AG04449 (cell line): ENCODE measurements at places on chromosomes 5 and 9.

DNA sequence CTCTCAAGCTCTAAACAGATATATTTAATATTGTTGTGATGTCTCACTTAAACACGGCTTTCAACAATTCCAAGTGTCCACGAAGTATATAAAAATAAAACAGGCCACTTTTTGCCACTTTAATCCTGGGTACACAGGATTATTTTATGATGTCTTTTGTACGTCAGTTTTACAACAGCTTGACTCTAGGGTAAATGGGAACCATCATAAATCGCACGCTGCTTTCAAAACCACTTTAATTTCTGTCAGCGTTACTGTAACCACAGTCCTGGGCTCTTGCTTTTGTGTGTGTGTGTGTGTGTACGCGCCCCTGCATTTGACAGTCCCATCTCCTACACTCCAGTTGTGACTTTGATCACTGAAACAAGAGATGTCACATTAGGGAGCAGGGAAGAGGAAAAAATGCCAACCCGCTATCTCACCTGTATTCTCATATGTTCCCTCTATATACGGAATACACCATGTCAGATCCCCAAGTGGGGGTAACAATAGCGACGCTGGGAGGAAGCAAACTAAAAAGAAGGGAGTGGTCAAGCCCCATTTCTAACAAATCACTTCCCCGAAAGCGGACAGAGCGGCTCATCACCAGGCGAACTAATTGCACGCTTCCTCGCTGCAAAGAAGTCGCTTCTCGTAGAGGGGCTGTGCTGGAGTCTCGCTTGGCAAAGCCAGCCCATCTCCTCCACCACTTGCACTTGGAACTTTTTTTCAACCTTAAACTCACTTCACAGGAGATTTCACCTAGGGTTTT, 1.2 kb downstream of the BNC2 start:
- DNase-seq = no peak

GRCh38 chr5:73968729-73969128, 342.7 kb downstream of the ARHGEF28 start:
- no peak for DNase-seq

DNA sequence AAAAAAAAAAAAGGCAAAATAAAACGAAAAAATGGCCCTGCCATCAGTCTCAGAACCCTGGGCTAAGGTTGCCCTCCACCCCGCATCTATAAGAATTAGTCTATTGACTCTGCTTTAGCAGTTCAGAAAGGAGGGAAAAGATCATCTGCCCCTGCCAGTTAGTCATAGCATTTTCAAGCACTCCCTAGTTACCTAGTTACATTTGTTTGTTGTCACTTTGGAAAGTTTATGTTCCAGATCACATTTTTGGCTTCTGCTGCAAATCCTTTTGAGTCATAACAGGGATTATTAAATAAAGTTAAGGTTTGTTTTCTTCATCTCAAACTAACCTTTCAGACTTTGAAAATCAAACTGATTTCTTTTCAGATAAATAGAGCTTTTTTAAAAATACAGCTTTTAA, 52.1 kb downstream of the AQP7 start:
- DNase-seq = peak; percentile 71

DNA sequence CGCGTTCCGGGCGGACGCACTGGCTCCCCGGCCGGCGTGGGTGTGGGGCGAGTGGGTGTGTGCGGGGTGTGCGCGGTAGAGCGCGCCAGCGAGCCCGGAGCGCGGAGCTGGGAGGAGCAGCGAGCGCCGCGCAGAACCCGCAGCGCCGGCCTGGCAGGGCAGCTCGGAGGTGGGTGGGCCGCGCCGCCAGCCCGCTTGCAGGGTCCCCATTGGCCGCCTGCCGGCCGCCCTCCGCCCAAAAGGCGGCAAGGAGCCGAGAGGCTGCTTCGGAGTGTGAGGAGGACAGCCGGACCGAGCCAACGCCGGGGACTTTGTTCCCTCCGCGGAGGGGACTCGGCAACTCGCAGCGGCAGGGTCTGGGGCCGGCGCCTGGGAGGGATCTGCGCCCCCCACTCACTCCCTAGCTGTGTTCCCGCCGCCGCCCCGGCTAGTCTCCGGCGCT, at the start of gene DAPK1:
Gene DAPK1 (plus strand): TSS at position 264 of the 442 bp plus-strand sequence. CDS start 1,211 bp downstream, outside the sequence.
- DNase-seq = no peak

GRCh38 chr5:113212244-113212920, 222.4 kb downstream of the TSSK1B start:
- no peak for DNase-seq

- no peak for DNase-seq
Observed at GRCh38 chr5:32842813-32843530, 131.9 kb downstream of the NPR3 start.

DNA sequence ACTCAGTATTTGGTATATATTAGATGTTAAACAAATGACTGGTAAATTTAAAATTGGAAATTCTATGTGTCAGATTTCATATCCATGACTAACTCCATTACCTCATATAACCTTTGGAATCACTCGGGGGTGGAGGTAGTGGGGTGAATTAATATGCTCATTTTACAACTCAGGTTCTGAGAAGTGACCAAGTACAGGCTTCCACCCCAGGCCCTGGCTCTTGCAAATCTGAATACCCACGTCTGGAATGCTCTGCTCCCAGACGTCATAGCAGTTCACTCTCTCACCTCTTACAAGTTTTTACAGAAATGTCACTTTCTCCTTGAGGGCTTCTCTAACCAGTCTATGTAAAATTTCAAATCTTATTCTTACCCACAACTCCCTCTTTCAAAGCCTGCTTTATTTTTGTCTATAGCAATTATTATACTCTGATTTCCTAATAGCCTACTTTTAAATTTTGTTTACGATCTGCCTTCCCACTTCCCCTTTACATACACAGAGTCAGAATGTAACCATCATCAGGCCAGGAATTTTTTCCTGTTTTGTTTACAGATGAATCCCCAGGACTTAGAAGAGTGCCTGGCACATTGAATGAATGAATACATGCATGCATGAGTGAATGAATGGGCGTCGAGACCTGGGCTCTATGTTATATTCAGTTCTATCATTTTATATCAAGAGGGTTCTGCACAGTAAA, 134.1 kb upstream of the IFNE start:
- peak; percentile 95 for DNase-seq

DNA sequence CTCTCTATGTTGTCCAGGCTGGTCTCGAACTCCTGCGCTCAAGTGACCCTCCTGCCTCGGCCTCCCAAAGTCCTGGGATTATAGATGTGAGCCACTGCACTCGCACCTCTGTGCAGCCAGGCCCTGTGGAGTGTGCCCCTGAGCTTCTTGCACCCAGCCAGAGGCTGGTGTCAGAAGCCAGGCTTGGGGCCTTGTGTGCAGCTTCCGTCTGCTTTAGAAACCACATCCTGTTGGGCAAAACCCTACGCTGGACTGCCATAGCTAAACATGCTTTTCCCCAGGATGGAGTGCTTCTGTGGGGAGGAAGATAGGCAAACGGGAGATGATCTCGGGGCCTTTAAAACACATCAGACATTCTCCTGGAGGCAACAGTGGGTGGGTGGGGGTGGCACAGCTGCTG, 40.1 kb downstream of the PRRT1B start:
- DNase-seq = no peak

DNA sequence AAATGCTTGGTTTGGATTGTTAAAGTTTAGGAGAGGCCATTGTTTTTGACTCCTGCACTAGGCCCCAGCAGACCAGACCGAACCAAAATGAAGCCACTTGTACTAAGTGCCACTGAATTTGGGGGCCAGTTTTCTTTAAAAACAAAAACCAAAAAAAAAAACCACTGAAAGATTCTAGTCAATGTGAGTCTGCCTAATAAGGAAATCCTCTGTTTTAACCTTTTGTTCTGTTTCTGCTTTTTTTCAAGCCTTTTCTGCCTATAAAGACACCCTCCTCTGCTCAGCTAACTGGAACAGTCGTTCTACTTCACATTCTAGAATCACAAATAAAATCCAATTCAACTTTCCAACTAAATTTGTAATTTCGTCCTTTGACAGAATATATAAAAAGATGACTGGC, 64.9 kb downstream of the SERINC5 start:
- no peak for DNase-seq

DNA sequence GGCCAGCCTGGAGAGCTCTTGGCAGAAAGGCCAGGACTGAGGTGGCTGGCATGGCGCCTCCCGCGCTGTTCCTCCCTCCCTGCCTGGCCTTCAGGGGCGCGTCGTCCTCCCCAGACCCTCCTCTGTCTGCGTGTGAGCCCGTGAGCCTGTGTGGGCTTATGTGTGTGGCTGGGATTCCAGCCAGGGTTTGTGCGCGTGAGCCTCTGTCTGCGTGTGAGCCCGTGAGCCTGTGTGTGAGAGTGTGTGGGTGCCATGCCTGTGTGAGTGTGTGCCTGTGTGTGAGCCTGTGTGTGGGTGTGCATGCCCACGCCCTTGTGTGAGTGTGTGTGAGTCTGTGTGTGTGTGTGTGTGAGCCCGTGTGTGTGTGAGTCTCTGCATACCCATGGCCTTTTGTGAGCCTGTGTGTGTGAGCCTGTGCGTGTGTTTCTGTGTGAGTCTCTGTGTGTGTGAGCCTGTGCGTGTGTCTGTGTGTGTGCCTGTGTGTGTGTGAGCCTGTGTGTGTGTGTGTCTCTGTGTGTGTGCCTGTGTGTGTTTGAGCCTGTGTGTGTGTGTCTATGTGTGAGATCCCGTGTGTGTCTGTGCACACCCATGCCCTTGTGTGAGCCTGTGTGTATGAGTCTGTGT, 13.0 kb downstream of the RXRA start:
- DNase-seq = no peak

GRCh38 chr9:104944356-104944755, 16.4 kb upstream of the ABCA1 start:
- no peak for DNase-seq

DNA sequence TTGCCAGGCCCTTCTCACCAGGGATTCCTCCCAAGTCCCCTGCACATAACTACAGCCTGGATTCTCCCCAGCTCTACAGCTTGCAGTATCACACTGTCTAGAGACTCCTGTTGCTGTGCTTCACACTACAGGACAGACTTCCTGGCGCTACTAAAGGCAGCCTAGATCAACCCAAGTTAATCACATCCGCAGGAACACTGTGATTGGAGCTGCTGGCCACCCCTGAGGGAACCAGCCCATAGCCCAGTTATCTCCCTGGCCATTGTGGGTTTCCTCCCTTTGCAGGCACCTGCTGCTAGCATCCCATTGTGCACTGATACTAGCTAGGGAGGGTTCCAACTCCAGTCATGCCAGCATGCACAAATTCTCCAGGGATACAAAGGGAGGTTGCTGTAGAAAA, 53.5 kb downstream of the NLN start:
- no peak for DNase-seq

DNA sequence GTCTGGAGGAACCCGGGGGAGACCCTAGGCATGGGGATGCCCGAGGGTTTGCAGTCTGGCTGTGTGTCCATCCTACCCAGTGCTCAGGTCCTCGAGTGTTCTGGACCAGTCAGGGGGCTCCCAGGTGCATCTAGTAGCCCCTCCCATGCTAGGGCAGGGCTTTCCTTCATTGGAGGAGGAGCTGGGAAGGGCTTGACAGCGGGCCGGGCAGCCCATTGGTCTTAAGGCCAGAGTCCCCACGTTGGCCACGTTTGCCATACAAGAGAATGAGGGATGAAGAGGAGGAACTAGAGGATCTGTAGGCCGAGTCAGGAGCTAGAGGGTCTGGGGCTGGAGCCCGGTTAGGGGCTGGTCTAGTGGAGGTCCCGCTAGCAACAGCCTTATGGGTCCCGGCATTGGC, 37.3 kb upstream of the CTSV start:
- no peak for DNase-seq

DNA sequence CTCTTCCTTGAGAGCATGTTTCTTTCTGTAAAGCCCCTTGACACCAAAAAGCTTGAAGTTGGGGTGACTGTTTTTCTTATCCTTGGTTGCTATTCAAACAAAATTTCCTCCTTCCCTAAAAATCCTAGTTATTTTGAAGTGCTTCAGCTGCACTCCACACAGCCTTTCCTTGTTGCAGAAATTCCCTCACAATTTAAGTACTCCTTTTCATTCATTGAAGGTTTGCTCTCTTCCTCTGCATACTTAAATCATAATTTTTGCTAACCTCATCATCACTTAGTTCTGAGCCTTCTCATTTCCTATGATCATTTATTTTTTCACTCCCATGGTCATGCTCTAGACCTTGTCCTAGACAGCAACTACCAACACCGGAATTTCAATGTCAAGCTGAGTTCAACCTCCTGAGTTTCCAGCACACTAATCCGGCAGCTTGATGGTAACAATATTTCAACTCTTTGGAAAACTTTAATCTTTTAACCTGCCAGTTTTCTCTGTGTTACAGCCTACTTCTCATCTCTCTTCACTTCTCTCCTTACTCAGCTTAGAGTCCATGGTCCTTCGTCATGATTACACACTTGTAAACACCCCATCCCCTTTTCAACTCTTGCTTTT, 78.7 kb upstream of the ACTBL2 start:
- DNase-seq = no peak

GRCh38 chr5:180950291-180950949, 38.2 kb upstream of the BTNL3 start:
- DNase-seq = no peak

DNA sequence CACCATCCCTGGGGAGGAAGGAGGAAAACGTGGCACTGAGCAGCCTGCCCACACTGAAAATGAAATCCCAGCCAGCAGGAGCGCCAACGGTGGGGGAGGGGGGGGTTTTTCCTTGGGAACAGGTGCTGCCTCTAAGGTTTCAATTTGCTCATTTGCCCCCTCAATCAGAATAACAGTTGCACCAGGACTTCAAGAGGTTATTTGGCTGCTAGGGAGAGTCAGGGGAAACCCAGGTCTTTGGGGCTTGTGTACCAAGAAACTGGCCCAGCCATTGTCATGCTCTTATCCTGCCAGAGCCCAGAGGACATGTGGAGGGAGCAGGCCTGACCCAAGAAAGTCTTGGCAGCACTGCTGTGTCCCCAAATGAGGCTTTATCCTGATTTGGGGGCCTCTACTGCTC, 66.5 kb downstream of the NDFIP1 start:
- DNase-seq = no peak

GRCh38 chr5:158876263-158876942, 223.3 kb downstream of the EBF1 start:
- no peak for DNase-seq

DNA sequence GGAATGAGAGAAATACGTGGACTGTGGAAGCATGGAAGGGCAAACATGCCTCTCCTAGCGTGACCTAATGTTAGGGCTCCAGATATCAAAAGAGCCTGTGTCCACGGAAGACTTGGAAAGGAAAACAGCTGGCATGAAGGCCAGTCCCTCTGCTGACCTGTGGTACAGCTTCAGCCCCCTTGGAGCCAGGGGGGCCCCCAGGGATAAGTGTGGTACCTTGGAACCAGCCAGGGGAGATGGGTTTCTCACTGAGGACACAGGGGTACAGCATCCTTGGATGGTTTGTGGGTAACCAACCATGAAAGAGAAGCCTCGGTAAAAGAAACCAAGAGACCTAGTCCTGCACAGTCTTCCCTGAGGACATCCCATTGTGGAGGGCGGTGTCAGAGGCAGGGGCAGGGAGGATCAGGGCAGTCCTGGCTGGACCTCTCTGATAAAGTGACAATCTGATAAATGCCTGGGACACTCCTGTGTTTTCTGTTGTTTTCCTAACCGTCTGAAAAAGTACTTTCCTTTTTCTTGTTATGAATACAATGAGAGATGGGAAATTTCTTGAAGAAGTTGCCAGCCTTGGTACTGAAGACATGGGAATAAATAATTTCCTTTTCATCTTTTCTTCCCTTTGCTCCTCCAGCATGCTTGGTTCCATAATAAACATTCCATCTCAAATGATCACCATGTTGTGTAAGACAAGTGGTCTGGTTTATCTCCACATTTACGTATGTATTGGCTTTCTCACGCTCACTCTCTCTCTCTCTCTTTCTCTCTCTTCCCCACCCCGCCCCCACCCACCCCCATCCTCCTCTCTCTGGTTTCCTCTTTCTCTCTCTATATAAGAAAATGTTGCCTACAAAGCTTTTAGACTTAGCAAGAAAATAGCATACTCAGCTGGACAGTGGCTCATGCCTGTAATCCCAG, 102.1 kb downstream of the SUSD1 start:
- DNase-seq = peak; percentile 99

GRCh38 chr9:96040591-96041461, 165.3 kb downstream of the ERCC6L2 start:
- no peak for DNase-seq
